ENCODE measurements at places on chromosomes 7 and 10.

GRCh38 chr10:11760861-11761260, 18.7 kb downstream of the ECHDC3 start:
- no peak for DNase-seq

GRCh38 chr7:42262964-42263363, 26.0 kb upstream of the GLI3 start:
- DNase-seq: no peak

GRCh38 chr7:155874010-155874409, 61.7 kb upstream of the SHH start:
- no peak for DNase-seq

- no peak for DNase-seq
These were observed 613.7 kb upstream of the MKI67 start for GRCh38 chr10:128739930-128740329.

GRCh38 chr7:51224811-51225595, 91.6 kb downstream of the COBL start:
- DNase-seq: no peak

GRCh38 chr10:3357737-3358136, 185.2 kb upstream of the PITRM1 start:
- no peak for DNase-seq

All from stimulated activated CD8-positive, alpha-beta memory T cell treated with anti-CD3 and anti-CD28 coated beads, Interleukin-4, amount 100 ng/mL, for 48 hours (primary cell).